ENCODE measurements at places on chromosomes 1 and 21.

DNA sequence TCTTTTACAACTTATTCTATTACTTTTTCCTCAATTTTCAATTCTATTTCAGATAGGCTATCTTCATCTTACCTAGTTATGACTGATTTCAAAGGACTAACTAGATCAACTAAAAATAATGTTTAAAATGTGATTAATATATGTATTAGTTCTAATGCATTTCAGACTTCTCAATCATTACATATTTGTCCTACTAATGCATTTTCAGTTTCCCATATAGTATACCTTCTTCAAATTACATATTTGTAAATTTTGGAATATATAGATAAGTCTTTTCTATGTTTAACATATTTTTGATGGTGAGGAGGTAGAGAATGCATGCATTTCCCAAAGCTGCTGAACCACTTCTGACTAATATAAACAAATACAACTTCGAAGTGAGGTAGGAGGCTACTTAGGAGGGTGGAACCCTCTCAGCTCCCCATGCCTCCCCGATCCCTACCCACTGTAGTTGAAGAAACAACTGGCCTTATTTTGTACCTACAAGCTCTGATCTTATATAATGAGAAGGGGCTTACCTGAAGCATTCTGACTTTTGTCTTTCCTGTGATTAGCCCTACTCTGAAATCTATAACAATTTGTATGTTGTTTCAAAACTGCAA, 1.7 kb downstream of the TRMT1L start:
- no peak for DNase-seq

DNA sequence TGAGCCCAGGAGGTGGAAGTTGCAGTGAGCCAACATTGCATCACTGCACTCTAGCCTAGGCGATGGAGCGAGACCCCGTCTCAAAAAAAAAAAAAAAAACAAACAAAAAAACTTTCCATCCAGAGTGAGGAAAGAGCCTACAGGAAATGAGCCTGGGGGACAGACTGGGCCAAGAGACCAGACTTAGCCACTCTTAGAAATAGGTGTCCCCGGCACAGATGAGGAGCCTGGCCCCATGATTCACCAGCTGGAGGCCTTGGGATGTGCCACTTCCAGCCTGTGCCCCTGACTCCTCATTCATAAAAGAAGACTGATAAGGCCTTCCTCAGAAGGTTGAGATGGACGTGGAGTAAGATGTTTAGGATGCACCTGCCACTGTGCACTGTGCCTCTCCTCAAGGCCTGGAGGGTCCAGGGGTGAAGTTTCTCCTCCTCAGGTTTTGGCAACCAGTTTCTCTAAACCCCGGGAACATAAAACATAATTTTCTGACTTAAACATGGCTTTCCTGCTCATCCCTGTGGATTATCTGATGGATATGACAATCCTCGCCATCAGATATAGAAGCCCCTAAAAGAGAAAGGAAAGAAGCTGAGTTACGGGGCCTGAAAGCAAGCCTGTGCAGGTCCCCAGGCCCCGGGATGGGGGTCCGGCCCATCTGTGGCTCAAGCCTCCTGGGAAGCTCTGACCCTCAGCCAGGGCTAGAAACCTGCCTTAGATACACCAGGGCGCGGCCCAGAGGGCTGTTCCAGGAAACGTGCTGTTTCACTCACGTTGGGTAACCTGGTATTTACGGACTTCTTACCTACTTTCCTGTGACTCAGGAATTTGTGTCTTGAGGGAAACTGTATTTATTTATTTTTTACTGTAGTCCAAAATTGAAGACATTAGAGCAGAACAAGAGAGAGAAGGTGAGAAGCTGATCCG, 26.0 kb downstream of the MX1 start:
- DNase-seq: no peak

- DNase-seq: no peak
These were observed 19.5 kb downstream of the RCAN1 start for GRCh38 chr21:34595457-34595856.

GRCh38 chr1:54520631-54521321, 27.3 kb upstream of the ACOT11 start:
- no peak for DNase-seq

- DNase-seq: no peak
These were observed 47.2 kb downstream of the MORN1 start for GRCh38 chr1:2344121-2344681.

GRCh38 chr1:4312024-4312423, 342.4 kb upstream of the AJAP1 start:
- DNase-seq: no peak

DNA sequence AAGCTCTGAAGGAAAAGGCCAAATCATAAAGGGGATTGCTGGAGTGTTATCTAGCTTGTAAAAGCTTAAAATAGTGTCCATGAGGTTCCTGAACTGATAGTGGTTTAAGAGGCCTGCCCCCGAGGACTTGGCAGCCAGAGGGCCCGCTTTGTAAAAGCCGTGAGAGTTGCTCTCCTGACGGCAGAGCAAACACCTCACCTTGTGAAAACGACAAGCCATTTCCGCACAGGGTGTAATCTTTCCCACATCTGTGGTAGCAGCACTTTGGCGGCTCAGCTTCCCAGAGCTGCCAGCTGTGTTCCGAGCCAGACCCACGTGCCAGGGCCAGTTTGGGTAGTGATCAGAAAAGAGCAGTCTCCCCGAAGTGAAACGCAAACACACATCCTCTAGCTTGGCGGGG, 37.0 kb downstream of the SERBP1 start:
- no peak for DNase-seq

- no peak for DNase-seq
These were observed 14.3 kb upstream of the OLIG2 start for GRCh38 chr21:33011462-33011861.

DNA sequence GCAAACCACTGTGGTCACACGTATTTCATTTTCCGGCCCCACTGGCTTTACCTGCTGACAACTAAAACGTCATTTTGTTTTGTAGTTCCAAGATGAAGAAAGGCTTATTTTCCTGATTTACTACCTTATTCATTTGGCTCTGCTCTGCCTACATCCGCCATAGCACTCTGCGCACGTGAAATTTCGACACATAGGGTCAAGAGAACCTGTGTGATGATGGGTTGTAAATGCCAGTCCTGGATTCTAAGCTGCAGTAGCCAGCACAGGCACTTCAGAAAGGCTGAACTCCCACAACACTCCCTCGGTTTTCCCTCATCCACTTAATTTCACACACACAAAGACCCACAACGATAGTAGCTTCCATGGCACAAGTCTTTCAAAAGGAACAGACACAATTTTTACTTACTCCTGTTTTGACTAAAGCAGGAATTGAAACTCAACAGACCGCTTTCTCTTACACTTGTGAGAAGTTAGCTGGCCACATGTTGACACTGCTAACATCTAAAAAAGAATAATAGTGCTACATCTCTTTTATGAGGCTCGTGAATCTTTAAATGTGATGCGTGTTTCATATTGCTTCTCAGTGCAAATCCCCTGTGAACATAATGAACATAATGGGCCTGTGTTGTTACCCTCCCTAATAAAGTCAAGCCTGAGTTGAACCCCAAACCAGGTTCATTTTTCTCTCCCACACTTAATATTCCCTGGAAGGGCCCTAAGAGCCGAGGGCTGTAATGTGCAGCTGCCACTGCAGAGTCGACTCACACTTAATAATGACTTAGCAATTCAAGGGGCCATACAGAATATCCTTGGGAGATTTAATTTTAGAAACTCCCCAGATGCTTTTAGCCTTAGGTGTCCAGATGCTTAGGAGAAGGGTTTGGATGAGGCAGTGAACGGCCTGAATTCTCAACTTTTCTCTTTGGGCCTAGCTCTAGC, 1.5 kb upstream of the RUNX1 start:
- DNase-seq: no peak

DNA sequence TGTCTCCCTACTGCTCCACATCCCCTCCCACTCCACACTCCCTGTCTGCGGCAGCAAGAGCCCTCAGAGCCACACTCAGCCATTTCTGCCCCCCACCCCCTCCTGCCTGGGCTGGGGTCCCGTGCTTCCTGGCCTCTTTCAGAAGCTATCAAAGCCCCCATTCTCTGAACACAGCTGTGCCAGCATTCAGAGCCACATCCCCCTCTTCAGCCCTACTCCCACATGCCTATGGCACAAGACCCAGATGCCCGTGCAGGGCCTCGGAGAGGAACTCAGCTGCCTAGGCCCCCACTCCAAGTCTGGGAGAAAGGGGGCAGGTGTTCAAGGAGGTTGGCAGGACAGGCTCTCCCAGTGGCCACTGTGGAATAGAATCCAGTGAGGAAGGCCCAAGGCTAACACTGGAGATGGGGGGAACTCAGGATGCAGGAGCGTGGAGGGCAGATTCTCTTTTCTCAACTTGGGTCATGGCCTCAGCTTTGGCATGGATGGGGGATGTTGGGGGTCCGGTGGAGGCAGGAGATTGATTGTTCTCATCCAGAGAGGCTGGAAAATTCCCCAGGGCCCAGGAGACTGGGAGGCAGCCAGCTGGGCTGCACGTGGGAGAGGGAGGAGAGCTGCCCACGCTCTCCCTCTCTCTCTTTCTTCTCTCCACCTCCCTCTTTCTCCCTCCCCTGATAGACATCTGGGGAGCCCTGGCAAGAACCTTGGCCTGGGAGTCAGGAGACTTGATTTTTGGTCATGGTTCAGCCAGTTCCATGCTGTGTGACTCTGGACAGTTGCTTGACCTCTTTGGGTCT, 3.5 kb upstream of the BCAN start:
- no peak for DNase-seq

DNA sequence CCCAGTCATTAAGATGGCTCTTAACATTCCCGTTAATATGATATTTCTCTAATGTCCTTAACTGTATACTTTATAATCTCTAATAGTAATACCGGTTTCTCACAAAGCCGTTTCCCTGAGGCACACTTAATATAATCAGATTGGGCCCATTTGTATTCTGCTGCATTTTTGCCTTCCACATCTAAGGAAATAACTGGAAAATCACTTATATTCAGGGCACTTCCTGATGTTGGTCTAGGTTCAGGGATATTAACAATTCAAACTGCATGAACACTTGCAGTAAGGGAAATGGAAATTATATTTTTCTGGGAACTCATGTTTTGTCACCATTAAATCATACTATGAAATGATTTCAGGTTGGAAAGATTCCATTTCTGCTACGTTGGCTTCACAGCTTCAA, 119.8 kb downstream of the TPR start:
- no peak for DNase-seq

DNA sequence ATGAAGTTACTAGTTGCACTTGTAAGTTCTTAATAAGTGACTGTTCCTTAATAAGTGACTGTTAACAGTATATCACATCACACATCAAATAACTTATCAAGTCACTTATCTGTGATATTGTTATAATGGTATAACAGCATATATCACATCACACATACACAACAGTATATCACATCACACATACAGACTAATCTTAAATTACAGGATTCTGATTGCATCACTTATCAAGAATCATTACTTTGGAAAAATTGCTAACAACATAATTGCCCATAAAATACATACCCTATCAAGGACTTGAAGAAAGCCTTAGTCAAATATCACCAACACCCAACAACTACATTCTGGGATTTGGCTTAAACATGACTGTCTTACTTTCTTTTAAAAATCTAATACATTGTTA, 813.5 kb downstream of the LTN1 start:
- DNase-seq: no peak

DNA sequence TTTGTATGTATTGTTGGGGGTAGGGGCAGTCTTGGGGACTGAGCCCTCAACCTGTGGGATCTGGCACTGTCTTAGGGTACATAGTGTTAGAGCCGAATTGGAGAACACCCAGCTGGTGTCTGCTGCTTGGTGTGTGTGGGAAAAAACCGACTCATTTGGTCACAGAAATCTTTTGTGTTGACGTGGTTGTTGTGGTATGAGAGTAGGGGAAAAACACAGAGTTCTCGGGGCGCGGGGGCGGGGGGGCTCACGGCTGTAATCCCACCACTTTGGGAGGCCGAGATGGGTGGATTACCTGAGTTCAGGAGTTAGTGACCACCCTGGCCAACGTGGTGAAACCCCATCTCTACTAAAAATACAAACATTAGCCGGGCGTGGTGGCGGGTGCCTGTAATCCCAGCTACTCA, 15.3 kb upstream of the SRSF10 start:
- DNase-seq: no peak

- DNase-seq: no peak
These were observed 18.6 kb downstream of the INSRR start for GRCh38 chr1:156840186-156840897.

All from endothelial cell (in vitro differentiated cells).